ENCODE measurements at places on chromosomes 12 and 14. TPM values are rescaled to one million over a fixed set of nuclear protein-coding genes. Genes with fewer than 3 reads are reported as not detected.

ZC2HC1C gene
- 0.70 TPM for total RNA-seq

ARHGDIB gene
- 937 TPM for total RNA-seq

SERPINA1 gene
- not detected for total RNA-seq

CACNA1C gene
- total RNA-seq = 0.16 TPM

VDR gene
- 0.73 TPM for total RNA-seq

KCNJ8 gene
- not detected for total RNA-seq

DPF3 gene
- total RNA-seq = 0.55 TPM

P3H3 gene
- 9.7 TPM for total RNA-seq

HRK gene
- 0.13 TPM for total RNA-seq

PPP1R1A gene
- total RNA-seq = not detected

KRT3 gene
- not detected for total RNA-seq

CACNA2D4 gene
- total RNA-seq = 10.1 TPM

SOCS2 gene
- total RNA-seq = 2.9 TPM

FIGNL2 gene
- total RNA-seq = 3.2 TPM

RFX4 gene
- total RNA-seq = not detected

GDF11 gene
- total RNA-seq = 5.8 TPM

AMN gene
- total RNA-seq = 15.8 TPM

IL26 gene
- not detected for total RNA-seq

OVCH1 gene
- total RNA-seq = not detected

ANG gene
- 0.70 TPM for total RNA-seq

GPR68 gene
- total RNA-seq = 0.60 TPM

CLEC14A gene
- not detected for total RNA-seq

PDE3A gene
- not detected for total RNA-seq

LAG3 gene
- 0.60 TPM for total RNA-seq

Measured in naive thymus-derived CD8-positive, alpha-beta T cell (primary cell).